ENCODE measurements at places on chromosomes 4 and X.

DNA sequence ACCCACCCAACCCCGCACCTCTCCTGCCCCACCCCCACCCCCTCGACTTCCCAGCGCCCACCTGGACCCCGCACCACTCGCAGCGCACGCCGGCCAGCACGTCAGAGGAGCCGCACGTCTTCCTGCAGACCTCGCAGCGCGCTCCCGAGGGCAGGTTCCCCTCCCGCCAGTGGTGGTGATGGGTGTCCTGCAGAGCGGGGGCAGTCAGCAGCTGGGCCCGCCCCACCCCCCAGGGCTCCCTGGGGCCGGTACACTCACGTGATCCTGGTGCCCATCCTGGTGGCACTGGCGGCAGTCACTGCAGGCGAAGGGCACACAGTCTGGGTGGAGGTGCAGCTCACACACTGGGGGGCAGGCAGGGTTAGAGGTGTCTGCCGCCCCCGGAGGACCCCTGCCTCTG, 5.1 kb downstream of the DGKQ start:
- no peak for DNase-seq

DNA sequence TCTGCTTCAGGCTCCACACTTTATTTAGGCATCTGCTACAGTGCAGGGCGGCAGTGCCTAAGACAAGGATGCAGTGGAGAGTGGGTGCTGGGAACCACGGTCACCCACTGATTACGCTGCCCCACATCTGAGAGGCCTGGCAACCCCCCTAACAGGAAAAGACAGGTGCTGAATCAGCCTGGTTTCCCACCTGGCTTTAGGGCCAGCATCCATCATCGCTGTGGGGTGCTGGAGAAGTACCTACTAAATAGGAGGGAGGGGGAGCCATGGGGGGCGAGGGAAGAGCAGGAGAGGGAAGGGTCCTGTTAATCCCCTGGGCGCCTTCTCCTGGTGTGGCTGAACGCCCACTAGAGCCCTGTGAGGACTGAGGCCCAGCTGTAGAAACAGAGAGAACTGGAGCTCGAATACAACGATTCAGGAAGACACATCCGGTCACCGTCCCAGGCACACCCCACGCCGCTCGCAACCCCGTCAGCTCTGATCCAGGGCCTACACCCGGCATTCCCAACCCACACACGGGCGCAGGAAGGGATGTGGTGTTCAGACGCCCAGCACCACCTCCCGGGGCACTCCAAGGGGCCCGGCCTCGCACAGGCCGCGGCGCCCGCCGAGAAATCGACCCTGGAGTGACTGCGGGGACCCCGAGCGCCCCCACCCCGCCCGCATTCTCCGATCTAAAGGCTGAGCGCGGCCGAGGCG, 554 bp downstream of the DCTD start:
- DNase-seq: peak; percentile 78

DNA sequence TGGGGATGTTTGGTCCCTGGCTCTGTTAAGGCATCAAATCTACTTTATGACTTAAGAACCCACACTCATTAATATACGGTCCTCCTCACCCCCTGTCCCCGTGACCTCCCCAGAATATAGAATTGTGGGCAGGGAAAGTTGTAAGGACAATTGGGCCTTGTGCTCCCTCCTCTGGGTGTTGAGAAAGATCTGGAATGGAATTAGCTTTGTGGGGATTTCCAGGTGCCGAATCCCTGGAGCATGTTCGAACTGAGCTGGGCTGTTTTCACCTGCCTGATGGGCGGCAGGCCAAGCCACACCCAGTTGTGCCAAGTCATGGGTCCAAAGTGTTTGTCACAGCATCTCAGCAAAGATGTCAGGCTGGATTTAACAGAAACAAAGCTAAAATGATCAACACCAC, 349.3 kb upstream of the KLF3 start:
- no peak for DNase-seq

DNA sequence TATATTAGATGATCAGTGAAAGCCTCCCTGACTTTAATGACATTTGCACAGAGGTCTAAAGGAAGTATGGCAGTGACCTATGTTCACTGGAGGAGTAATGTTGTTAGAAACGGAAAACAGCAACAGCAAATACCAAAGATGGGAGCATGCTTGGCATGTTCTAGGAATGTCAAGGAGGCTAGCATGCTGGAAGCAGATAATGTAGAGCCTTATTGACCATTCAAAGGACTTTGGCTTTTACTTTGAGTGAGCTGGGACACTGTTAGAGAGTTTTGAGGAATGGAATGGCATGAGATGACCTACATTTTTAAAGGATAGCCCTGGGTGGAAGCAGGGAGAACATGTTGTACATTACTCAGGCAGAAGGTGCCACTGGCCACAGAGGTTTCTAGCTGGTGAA, 6.0 kb downstream of the RPA4 start:
- peak; percentile 5 for DNase-seq

DNA sequence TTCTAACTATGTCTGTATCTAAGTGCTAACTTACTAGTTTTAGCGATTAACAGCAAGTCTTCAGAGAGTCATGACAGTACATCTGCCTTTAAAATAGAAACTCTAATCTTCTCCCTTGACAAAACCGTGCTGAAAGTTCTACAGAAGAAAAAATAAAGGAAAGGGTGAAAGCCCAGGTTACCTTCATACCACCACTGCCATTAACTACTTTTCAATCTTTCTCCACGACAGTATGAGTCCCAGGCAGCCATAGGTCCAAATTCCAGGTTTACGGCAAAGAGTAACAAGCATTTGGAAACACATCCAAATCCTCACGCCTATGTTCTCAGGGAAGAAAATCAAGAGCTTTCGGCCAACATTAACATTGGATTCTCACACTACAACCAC, 12.4 kb upstream of the ZCCHC13 start:
- no peak for DNase-seq
